ENCODE measurements at places on chromosomes 3 and 15. TPM values are rescaled to one million over a fixed set of nuclear protein-coding genes. Genes with fewer than 3 reads are reported as not detected.

The GOLGA6L10 gene
- total RNA-seq: 2.0 TPM

The PLXNA1 gene
- total RNA-seq: 7.5 TPM

The TNFAIP8L3 gene
- total RNA-seq: not detected

The ADGRG7 gene
- total RNA-seq: not detected

The GOLGA6L9 gene
- total RNA-seq: 4.0 TPM

The KNG1 gene
- total RNA-seq: not detected

The PLSCR5 gene
- total RNA-seq: not detected

The ADAM10 gene
- total RNA-seq: 122 TPM

DNA sequence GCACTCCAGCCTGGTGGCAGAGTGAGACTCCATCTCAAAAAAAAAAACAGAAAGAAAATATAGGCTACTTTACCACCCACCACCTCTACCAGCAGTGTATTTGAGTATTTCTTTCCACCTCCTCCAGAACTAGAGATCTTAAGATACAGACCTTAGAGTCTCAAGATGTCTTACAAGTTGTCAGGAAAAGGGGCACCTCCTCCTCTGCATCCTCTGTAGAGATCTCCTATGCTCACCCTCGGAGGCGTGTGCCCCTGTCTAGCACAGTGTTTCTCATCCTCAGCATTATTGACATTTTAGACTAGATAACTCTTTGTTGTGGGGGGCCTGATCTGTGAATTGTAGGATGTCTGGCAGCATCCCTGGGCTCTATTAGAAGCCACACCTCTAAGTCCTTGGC, 27.7 kb upstream of the P4HTM start:
- no peak for DNase-seq

- peak; percentile 56 for DNase-seq
Measured at GRCh38 chr15:50971542-50971941, 63.1 kb downstream of the AP4E1 start.

DNA sequence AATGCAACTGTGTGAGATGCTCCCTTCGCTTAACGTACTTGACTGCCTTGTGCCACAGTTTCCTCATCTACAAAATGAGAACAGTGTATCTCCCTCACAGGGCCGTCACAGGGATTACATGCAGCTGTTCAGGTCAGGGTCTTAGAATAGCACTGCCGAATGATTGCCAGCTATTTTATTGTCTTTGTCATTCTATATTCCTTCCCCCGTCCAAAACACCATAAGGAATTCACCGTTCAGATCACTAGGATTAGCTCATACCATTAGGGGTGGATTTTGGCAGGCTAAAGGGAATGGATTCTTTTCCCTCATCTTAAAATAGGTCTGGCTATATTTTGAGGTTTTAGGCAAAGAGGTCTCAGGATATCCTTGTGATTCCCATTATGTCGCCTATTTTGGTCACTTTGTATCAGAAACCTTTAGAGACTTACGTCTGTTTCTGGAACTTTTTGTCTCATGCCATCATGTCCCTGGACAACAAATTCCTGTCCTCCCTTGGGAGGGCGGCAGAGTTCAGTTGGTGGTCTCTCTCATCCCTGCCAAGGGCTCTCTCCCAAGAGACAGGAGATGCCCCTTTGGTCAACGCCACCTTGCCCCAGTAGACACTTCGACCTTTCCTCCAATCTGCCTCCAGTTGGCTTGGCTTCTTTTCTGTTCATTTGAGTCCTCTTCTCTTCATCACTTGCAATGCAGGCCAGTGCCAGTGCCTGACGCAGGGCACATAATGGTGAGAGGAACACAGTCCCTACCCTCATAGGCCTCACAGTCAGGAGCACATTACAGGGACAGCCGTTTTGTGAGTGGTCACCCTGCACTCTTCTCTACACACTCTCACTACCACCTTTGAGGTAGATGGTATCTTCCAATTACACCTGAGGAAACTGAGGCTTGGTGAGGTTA, 171.6 kb upstream of the BHLHE40 start:
- no peak for DNase-seq

GRCh38 chr15:88193415-88193814, 63.1 kb downstream of the NTRK3 start:
- no peak for DNase-seq

GRCh38 chr15:55917881-55918296, 75.5 kb downstream of the NEDD4 start:
- peak; percentile 61 for DNase-seq

GRCh38 chr3:100129941-100130340, 15.6 kb upstream of the FILIP1L start:
- DNase-seq: no peak

GRCh38 chr3:27678234-27678633, 43.9 kb downstream of the EOMES start:
- DNase-seq: no peak

GRCh38 chr3:129196601-129197000, 12.9 kb upstream of the CNBP start:
- no peak for DNase-seq

GRCh38 chr15:40918799-40919392, 10.2 kb upstream of the DLL4 start:
- DNase-seq: no peak

DNA sequence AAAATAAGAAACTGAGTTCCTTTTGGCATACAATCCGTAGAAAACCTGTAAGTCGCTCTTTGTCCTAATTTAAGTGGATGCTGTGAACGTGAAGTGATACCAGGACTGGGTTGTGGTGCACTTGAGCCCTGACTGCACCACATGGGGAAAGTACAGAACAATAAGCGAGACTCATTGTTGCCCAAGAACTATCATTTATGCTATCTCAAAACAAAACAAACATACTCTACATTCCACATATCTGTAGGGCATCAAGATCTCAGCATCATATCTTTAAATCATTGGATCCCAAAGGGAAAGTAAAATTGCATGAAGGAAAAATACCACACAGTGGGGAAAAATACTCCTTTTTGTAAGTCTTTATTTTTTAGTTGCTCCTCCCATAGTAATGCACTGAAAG, 580.3 kb downstream of the MECOM start:
- no peak for DNase-seq

All from Karpas-422 (cell line).